NCI-H774 (cell line): ENCODE measurements at places on chromosomes 12 and 14.

GRCh38 chr14:34742270-34743115 lies 28.1 kb upstream of the CFL2 start:
- DNase-seq = no peak

GRCh38 chr12:122096591-122097149 lies 18.1 kb downstream of the MLXIP start:
- DNase-seq = no peak

DNA sequence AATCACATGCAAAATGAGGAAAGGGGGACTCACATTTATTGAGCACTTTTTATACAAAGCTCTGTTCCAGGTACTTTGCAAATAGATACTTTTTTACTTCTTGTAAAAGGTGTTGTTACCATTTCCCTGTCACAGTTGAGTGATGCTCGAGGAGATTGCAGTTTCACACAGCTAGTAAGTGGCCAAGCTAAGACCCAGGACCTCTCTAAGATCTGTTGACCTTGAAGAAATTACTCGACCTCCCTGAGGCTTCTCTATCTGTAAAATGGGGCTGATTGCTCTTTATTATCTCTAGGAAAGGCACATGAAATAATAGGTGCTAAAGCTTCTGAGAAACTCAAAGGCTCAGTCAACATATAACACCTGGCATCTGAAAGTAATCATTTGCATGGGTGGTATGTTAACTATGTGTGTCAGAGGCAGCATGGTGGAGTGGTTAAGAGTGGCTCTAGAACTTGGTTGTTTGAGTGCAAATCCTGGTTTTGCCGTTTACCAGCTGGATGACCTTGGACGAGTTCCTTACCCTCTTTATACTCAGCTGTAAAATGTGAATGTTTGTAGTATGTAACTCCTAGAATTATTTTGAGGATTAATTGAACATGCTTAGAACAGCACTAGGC lies 41.5 kb downstream of the IFT81 start:
- peak; percentile 21 for DNase-seq

- DNase-seq = no peak
Measured at GRCh38 chr14:22593189-22593588, 4.2 kb upstream of the DAD1 start.

GRCh38 chr12:111227476-111228420 lies 141.1 kb downstream of the PHETA1 start:
- DNase-seq = no peak

DNA sequence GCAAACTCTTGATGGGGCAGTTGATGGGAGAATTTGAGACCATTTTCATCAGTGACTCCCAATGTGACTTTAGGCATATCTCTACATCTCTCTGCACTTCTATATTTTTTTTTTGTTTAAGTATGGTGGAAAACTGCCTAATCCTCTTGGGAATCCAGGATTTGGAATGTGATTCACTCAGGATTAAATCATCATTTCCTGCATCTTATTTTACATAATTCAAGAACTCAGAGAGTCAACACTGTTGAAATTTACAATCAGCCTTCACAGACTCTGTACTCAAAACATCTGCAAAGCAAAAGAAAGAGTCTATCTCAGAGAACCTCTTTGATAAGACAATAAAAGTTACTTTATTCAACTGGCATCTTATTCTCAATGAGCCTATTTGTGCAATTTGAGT lies 260.7 kb upstream of the NOS1 start:
- DNase-seq = no peak

- no peak for DNase-seq
Measured at GRCh38 chr12:63978519-63978918, 134.0 kb downstream of the SRGAP1 start.

DNA sequence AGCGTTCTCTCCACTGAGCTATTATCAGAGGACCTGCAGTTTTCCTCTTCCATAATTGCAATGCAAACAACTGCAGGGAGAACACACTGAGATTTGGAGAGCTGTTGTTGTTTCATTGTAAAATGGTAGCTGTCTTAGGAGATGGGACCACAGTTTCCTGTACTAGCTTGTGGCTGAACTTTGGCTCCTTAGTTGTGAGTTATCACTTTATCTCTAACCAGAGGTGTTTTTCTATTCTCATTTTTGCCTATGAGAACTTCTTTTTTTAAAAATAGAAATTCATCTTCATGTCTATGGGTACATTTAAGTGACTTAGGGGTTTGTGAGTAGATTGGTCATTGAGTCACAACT lies 216.5 kb downstream of the SLC38A4 start:
- peak; percentile 31 for DNase-seq

GRCh38 chr12:89844539-89844938 lies 135.9 kb upstream of the ATP2B1 start:
- no peak for DNase-seq

DNA sequence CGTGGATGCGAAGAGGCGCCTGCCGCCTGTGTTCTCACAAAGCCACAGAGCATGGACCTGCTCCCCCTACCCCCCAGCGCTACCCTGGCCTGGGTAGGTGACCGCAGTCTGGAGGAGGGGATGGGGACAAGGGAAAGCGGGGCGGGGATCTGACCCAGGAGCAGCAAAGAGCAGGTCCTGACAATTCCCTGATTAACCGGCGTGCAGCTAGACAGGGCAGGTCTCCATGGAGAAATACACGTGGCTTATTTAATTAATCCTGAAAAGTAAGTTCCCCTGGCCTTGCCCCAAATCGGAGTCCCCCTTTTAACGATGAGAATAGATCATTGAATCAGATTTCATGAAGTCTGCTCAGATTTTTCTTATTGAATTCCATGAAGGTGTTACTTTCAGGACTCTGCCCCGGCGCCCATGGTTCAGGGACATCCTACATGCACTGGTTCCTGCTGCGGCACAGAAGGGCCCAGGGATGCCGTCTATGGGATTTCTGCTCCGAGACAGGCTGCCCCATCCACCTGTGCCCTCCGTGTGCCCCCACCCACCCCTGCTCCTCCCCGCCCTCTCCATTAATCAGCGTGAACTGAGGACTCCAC lies 251.0 kb upstream of the SFSWAP start:
- DNase-seq = no peak
